Omental fat pad (tissue), 4 donors: ENCODE measurements at places on chromosomes 11 and 22. TPM values are rescaled to one million over a fixed set of nuclear protein-coding genes. Genes with fewer than 3 reads are reported as not detected.

Gene ZW10
- 10.7 TPM for total RNA-seq

- no peak for DNase-seq
Measured at GRCh38 chr11:47916361-47916841, 64.0 kb upstream of the PTPRJ start.

Gene C22orf42
- not detected for total RNA-seq

GRCh38 chr11:128399251-128400121 lies 187.9 kb downstream of the ETS1 start:
- no peak for DNase-seq

Gene CHST1
- total RNA-seq: 2.9 TPM

Gene TLCD5
- 6.1 TPM for total RNA-seq

Gene HMOX1
- total RNA-seq: 625 TPM

DNA sequence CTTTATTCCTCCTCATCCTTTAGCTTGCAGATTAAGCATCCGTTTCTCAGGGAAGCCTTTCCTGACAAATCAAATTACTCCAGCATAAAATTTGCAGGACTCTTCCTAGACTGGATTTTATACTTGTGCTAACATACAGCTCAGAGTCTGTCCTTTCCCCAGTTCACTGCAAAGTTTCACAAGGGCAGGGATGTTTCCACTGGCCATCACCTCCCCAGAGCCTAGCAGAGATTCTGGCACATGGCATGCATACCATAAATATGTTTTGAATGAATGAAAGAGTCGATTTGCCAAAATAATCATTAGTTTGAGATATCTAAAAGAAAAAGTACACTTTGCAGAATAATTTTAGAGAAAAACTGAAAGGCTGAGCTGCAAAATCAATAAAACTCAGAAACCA lies 10.6 kb downstream of the MSANTD4 start:
- no peak for DNase-seq

Gene RAG2
- total RNA-seq: not detected

GRCh38 chr22:35434061-35434710 lies 34.2 kb downstream of the MCM5 start:
- no peak for DNase-seq

Gene HSCB
- 21.0 TPM for total RNA-seq

GRCh38 chr11:23856654-23857053 lies 640.2 kb upstream of the LUZP2 start:
- no peak for DNase-seq

Gene CDC42BPG
- total RNA-seq: 0.37 TPM

Gene NEAT1
- 1,169 TPM for total RNA-seq

Gene PATE2
- total RNA-seq: not detected

- DNase-seq: no peak
Measured at GRCh38 chr11:3665336-3666022, 5.7 kb downstream of the CHRNA10 start.

DNA sequence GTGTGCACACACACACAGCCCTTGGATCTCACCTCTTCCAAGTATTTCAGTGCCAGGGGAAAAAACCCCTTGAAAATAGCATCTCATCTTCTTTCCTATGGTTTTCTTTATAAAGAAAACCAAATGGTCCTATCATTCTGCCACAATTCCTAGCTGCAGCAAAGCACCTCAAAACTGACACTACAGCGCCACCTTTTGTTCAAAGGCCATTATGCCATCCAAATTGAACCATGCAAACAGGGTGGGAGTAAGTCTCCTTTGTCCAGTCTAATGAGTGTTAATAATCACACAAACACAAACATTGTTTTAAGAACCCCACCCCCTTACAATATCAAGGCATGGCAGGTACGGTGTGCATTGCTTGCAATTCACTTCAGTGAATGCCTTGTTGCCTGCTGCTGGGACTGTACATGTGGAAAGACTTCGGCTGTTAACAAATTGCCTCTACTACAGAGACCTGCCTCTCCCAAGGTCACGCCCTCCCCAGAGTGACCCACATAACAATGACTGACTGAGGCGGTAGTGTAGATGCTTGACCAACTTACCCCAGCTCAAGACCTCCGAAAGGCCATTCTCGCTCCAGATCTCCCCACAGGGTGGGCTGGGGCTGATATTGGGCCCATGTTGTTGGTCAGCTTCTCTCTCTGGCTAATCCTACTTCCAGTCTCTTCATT lies 31.7 kb downstream of the FAM181B start:
- no peak for DNase-seq

DNA sequence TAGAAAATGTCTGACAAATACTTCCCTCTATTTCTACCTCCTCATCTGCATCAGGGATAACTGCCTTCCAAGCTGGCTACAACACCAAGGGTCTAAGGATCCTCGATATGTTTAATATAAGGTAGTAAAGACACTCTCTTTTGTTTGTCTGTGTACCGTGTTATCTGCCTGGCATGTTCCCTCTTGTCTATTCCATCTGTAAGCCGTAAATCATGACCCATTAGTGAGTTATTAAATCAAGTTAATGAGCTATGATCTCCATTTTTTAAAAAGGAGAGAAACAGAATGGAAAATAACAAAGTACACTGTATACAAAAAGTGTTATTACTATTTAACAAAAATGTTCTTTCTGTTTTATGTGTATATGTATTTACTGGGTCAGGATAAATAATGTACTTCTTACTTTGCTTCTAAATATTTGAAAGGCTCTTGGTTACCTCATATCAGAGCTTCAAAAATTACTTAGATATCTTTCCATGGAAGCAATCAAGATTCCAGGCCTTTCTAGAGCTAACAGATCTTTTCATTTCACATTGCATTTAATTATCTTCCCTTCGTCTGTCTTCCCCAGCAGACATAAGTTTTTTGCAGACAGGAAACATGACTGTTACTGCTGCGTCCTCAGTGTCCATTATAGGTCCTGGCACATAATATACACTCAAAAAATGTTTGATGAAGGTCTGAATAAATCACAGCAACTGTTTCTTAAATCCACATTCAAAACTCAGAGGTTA lies 342.6 kb upstream of the CCDC90B start:
- DNase-seq: no peak

Gene LMNTD2
- total RNA-seq: 0.95 TPM

DNA sequence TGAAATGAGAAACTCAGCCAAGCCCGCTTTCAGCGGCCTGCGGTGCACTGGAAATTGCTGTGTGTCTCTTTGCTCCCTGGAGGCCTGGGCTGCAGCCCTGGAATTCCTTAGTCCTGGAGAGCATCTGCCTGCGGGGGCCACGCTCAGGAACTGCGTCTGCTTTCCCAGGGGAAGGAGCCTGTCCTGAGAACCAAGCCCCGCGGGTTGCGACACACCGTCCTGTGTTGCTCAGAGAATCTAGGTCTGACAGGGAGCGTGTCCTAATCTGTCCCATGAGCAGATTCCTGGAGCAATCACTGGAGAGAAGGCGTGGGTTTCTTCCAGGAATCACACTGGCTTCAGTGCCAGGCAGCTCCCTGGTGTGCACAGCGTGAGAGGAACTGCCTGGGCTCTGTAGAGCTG lies 708.1 kb downstream of the BRD1 start:
- DNase-seq: peak; percentile 31

Gene CCDC116
- 0.46 TPM for total RNA-seq

DNA sequence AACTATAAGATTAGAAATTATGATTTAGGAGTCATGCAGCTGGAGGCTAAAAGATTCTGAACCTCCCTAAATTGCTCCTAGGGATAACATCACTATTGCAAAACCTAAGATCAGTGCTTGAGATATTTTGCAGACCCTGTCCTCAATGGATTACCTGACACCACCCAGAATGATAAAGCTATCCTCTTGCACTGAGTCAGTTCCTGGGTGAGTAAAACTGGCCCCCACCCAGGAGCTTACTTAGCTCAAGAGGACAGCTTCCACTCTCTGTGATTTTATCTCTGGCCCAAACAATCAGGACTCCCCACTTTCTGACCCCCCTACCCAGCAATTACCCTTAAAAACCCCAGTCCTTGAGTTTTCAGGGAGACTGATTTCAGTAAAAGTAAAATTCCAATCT lies 2074.4 kb upstream of the RAG2 start:
- DNase-seq: no peak

DNA sequence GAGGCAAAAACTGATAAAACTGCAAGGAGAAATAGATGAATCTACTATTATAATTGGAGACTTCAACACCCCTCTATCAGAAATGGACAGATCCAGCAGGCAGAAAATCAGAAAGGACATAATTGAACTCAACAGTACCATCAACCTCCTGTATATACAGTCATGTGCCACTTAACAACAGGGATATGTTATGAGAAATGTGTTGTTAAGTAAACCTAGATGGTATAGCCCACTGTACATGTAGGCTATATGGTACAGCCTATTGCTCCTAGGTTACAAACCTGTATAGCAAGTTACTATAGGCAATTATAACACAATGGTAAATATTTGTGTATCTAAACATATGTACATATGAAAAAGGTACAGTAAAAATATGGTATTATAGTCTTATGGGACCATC lies 66.8 kb upstream of the PHF21A start:
- no peak for DNase-seq

Gene HYOU1
- 43.5 TPM for total RNA-seq

- no peak for DNase-seq
Measured at GRCh38 chr11:12137005-12137690, 26.8 kb downstream of the MICAL2 start.

Gene NLRP6
- 4.6 TPM for total RNA-seq

Gene CRYBB1
- total RNA-seq: 1.6 TPM

Gene ZP1
- total RNA-seq: not detected

DNA sequence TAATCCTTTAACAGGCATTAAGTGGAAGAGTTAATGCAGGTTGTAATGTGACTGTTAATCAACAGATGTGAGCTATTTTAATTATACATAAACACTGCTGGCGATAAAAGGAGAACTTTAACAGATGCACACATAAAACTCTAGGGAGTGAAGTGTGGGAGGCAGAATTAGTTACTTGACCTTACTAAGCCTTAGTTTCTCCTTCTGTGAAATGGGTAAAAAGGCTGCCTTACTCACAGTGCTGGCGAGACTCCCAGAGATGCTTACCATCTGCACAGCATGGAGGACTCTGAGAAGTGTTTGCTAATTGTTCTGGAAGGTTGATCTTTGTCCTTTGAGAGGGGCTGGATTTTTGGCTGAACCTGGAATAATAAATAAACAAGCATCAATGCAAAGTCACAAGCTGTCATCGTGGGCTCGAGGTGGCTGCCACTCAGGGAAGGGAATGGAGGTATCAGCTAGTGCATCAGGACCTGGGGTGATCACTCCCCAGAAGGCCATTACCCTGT lies 58.6 kb upstream of the MPEG1 start:
- no peak for DNase-seq
